ENCODE measurements at places on chromosomes 3 and 15. TPM values are rescaled to one million over a fixed set of nuclear protein-coding genes. Genes with fewer than 3 reads are reported as not detected.

GPR160 gene
- total RNA-seq = 0.15 TPM

CCR8 gene
- not detected for total RNA-seq

CADPS gene
- 0.82 TPM for total RNA-seq

SERINC4 gene
- total RNA-seq = not detected

GALNT15 gene
- 17.0 TPM for total RNA-seq

SLC28A1 gene
- not detected for total RNA-seq

INSYN1 gene
- 0.45 TPM for total RNA-seq

NDN gene
- 35.7 TPM for total RNA-seq

CGNL1 gene
- total RNA-seq = 0.59 TPM

HGD gene
- total RNA-seq = 0.12 TPM

TRPM1 gene
- not detected for total RNA-seq

BCHE gene
- total RNA-seq = 0.08 TPM

DNAJC19 gene
- 19.4 TPM for total RNA-seq

CEP19 gene
- 1.6 TPM for total RNA-seq

CPN2 gene
- not detected for total RNA-seq

CHRFAM7A gene
- total RNA-seq = 1.9 TPM

HHLA2 gene
- total RNA-seq = not detected

RLBP1 gene
- total RNA-seq = not detected

AMOTL2 gene
- 71.3 TPM for total RNA-seq

AP4E1 gene
- 7.0 TPM for total RNA-seq

CYP11A1 gene
- total RNA-seq = 0.15 TPM

NR2E3 gene
- not detected for total RNA-seq

ST8SIA2 gene
- not detected for total RNA-seq

CYP8B1 gene
- total RNA-seq = not detected

INO80 gene
- total RNA-seq = 20.5 TPM

UBA7 gene
- total RNA-seq = 32.1 TPM

TRIM42 gene
- total RNA-seq = not detected

SOX14 gene
- total RNA-seq = not detected

NRROS gene
- 0.08 TPM for total RNA-seq

TMCO5A gene
- total RNA-seq = not detected

NANOGP8 gene
- not detected for total RNA-seq

UBE2E2 gene
- total RNA-seq = 43.5 TPM

ZNF80 gene
- not detected for total RNA-seq

LDHAL6B gene
- not detected for total RNA-seq

ADAMTS9 gene
- 6.3 TPM for total RNA-seq

GABRB3 gene
- total RNA-seq = 0.45 TPM

P2RY14 gene
- total RNA-seq = not detected

ISLR gene
- 87.3 TPM for total RNA-seq

OXTR gene
- total RNA-seq = 1.2 TPM

ITIH3 gene
- total RNA-seq = 2.8 TPM

HYAL1 gene
- total RNA-seq = 0.60 TPM

ROPN1 gene
- total RNA-seq = not detected

TIMP4 gene
- total RNA-seq = 3.4 TPM

MME gene
- total RNA-seq = 3.5 TPM

VWA5B2 gene
- total RNA-seq = 1.3 TPM

CFAP44 gene
- 3.2 TPM for total RNA-seq

LYSMD2 gene
- 1.7 TPM for total RNA-seq

ANKUB1 gene
- not detected for total RNA-seq

PTH1R gene
- 0.15 TPM for total RNA-seq

CHRM5 gene
- 0.15 TPM for total RNA-seq

CD276 gene
- 183 TPM for total RNA-seq

GAP43 gene
- 5.1 TPM for total RNA-seq
